ENCODE measurements at places on chromosomes 2 and 18.

GRCh38 chr2:217220228-217221013 is 360.6 kb upstream of the TNP1 start:
- DNase-seq, result no peak

GRCh38 chr18:10262566-10262965 is 191.9 kb upstream of the APCDD1 start:
- DNase-seq, result no peak

- no peak for DNase-seq
Observed at GRCh38 chr2:213476641-213477040, 192.4 kb downstream of the SPAG16 start.

GRCh38 chr2:100733391-100734187 is 86.3 kb upstream of the NPAS2 start:
- DNase-seq, result peak; percentile 75

DNA sequence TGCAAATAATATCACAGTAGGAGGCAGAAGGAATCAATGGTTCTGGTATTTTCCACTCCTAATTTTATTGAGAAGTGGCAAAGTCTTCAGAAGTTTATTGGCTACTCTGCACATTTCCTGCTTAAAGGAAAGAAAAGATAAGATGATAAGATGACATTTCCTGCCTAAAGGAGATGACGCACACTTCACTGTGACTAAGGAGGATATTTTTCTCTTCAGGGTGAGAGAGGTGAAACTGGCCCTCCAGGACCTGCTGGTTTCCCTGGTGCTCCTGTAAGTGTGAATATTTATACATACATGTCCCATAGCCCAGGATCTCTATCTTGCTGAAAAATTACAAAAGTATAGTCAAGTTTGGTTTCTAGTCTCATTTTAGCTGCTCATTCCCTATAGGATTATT is 27.9 kb downstream of the COL3A1 start:
- DNase-seq, result peak; percentile 60

DNA sequence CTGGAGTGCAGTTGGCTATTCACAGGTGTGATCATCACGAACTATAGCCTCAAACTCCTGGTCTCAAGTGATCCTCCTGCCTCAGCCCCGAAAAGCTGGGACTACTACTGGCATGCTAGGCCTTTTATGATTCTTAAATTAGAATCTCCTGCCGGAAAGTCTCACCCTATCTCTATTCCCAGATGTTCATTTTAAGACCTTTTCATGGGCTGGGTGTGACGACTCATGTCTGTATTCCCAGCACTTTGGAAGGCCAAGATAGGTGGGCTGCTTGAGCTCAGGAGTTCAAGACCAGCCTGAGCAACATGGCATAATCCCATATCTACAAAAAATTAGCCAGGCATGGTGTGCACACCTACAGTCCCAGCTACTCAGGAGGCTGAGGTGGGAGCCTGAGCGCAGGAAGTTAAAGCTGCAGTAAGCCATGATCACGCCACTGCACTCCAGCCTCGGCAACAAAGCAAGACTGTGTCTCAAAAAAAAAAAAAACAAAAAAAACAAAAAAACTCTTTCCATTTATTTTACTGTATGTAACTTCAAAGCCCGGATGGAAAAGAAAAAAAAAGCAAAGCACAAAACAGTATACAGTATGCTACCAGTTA is 8.1 kb downstream of the PPP4R3B start:
- DNase-seq, result no peak

GRCh38 chr2:169452080-169452479 is 27.2 kb upstream of the BBS5 start:
- DNase-seq, result peak; percentile 45

- DNase-seq, result no peak
Observed at GRCh38 chr2:109143214-109144187, 14.5 kb downstream of the SH3RF3 start.

- DNase-seq, result no peak
Observed at GRCh38 chr2:46943881-46944798, 28.5 kb upstream of the MCFD2 start.
